NCI-H2029 treated with DMSO at 0.1 percent for 48 hours (cell line): ENCODE measurements at places on chromosomes 6 and 20.

DNA sequence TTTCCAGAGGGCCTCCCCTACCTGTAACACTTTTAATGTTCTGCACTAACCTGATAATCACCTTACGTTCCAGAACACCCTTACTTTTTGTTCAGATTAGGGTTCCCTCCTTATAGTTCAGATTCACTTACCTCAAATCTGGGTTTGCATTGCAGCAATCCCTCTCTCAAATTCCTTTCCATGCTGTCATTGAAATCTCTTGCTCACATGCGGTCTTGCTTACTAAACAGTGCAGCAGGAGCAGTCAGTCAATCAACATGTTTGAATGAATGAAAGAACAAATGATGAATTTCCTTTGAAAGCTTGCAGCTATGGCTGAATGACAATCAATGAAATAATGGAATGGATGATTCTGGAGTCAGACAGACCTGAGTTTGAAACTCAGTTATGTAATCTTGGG lies 200.1 kb downstream of the HIVEP2 start:
- DNase-seq: no peak

- no peak for DNase-seq
These were observed 11.5 kb upstream of the MUC22 start for GRCh38 chr6:30998785-30999184.

GRCh38 chr20:24704899-24705298 lies 235.5 kb downstream of the SYNDIG1 start:
- no peak for DNase-seq

- DNase-seq: no peak
These were observed 49.4 kb downstream of the PDSS2 start for GRCh38 chr6:107409942-107410341.

GRCh38 chr6:8082954-8083858 lies 19.0 kb upstream of the BLOC1S5 start:
- peak; percentile 66 for DNase-seq

GRCh38 chr6:24194978-24195700 lies 69.1 kb downstream of the NRSN1 start:
- no peak for DNase-seq

GRCh38 chr20:58895448-58896180 lies 43.1 kb downstream of the GNAS start:
- DNase-seq: no peak

DNA sequence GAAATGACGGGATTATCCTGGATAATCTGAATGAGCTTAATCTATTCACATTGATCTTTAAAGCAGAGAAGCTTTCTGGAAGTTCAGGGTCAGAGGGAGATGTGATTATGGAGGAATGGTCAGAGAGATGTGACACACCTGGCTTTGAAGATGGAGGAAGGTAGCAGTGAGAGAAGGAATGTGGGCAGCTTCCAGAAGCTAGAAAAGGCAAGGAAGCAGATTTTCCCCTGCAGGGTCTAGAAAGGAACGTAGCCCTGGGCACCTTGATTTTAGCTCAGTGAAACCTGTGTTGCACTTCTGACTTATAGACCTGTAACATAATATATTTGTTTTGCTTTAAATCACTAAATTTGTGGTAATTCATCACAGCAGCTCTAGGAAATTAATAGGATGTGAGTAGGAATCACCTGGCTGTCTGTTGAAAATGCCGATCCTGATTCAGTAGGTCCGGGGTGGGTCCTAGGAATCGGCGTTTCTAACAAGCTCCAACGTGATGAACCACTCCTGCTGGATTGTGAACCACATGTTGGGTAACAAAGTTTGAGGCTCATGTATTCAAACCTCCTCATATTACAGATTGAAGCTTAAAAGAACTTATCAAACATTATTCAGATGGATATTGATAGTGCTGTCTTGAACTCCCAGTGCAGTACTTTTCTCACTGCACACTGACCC lies 157.0 kb downstream of the GJA1 start:
- DNase-seq: no peak

GRCh38 chr6:39476670-39477069 lies 154.2 kb upstream of the KCNK16 start:
- DNase-seq: no peak

DNA sequence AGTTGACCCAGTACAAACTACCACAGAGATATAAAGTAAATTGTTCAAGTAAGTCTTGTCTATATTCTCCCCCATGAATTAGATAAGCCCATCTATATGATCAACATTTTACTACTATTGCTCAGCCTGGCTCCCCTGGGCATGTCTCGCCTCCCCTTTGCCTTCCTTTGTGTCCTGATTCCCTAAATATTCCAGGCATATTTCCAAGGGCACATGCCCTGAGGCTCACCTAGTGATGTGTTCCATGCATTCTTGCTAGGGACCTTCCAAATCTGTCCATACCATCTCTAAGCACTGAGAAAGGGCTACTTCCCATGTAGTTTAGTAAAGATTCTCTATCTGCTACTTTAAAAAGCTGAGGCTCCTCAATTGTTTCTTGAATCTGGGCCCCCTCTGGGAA lies 309.5 kb upstream of the PRND start:
- DNase-seq: no peak

DNA sequence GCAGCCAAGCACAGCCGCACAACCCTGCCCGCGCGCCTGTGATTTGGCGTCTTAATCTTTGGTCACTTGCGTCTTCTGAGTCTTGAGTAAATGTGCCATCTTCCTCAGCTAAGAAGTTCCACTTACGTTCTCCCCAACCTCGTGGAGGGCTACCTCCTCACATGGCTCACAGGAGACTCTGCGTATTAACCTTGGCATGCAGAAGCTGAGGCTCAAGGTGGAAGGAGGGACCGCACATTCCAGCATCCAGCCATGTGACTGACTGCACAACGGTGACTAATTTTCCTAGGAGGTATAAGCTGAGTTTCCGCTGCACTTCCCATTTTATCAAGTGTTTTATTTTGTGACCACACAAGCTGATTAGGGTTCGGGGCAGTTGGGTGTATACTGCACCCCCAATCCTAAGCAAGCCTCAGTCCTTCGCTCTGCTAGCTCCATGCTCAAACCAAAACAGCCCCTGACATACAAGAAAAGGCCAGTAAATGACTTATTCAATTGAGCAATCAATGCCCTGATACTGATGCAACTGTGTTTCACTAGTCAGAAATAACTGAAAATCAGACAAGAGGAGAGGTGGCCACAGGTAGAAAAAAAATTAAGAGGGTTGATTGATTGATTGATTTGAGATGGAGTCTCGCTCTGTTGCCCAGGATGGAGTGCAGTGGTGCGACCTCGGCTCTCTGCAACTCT lies 7.0 kb downstream of the BEND3 start:
- no peak for DNase-seq

GRCh38 chr20:56412949-56413348 lies 889 bp downstream of the CASS4 start:
- DNase-seq: no peak

DNA sequence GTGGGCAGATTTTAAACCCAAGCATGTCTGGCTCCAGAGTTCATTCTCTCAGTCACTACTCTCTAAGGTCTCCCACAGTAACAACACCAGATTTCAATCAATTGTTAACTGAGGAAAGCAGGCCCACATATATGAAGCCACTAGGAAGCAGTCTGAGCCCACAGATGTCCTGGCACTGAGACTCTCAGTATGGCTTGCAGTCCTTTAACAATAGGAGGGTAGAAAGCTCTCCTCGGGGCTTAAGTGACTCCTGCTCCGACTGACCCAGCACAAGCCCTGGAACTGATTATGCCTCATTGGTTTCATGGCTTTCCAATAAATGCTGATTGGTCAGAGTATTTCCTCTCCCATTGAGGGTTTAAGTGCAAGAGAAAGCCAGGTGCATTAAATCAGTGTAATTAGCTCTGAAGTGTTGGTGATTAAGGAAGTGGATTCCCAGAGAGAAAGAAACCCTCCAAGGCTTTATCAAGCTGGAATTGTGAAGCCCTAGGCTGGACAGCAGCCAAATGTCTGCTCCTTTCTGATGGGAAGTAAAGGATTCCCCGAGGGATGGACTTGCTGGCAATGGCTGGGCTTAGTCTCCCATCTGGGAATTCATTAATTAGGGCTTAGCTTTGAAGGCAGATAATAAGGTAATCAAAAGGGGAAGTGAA lies 76.6 kb upstream of the PROKR2 start:
- peak; percentile 92 for DNase-seq

DNA sequence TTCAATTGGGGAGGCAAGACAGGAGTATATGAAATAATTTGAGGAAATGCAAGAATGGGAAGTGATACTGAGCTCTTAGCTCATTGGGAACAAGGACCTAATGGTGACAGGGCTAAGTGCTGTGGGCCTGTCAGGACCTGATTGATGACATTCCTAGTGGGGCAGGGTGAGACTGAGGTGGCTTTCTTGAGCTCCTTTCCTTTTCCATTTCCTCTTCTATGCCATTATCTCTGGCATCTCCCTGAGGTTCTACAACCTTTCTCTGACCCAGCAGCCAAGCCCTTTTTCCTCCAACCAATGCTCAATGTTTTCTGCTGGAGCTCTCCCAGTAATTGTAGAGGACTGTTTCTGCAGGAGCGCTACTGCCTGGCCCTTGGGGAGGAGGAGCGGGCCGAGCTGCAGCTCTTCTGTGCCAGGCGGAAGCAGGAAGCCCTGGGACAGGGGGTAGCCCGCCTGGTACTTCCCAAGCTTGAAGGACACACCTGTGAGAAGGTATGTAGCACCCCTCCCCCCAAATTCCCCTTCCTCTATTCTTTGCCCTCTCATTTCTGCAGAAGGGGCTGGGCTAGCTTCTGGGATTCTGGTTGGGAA lies 2.8 kb upstream of the TOMM6 start:
- no peak for DNase-seq

- no peak for DNase-seq
These were observed 390.5 kb upstream of the CNR1 start for GRCh38 chr6:88556663-88557062.

GRCh38 chr20:5512694-5513093 lies 195.9 kb upstream of the PROKR2 start:
- no peak for DNase-seq

DNA sequence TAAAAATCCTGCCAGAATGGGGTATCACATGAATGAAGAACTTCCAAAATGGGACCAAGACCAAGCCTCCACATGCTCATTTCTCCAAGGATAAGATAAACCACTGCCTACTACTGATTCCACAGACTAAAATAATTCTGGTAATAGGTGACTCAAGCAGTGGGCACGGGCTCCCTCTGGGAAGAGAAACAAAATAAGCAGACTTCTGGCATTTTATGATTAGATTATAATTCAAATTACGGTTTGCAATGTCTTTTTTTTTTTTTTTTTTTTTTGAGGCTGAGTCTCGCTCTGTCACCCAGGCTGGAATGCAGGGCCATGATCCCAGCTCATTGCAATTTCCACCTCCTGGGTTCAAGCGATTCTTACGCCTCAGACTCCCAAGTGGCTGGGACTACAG lies 16.0 kb downstream of the UQCC1 start:
- no peak for DNase-seq

DNA sequence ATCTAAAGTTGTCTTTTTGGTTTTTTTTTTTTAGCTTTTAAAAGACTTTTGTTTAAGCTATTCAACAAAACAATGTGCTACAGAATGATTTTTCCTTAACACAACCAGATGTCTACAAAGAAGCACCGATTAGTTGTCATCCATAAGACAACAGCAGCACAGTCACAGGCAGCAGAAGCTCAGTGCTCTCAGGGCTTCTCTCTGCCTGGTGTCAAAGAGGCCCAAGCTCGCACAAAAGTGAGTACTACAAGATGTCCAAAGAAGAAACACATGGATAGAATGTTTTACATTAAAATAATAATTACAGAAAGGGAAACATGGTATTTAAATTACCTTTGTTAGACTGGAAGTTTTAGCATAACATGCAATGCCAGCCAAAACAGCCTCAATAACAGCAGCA lies 81.6 kb downstream of the DNAAF9 start:
- no peak for DNase-seq

DNA sequence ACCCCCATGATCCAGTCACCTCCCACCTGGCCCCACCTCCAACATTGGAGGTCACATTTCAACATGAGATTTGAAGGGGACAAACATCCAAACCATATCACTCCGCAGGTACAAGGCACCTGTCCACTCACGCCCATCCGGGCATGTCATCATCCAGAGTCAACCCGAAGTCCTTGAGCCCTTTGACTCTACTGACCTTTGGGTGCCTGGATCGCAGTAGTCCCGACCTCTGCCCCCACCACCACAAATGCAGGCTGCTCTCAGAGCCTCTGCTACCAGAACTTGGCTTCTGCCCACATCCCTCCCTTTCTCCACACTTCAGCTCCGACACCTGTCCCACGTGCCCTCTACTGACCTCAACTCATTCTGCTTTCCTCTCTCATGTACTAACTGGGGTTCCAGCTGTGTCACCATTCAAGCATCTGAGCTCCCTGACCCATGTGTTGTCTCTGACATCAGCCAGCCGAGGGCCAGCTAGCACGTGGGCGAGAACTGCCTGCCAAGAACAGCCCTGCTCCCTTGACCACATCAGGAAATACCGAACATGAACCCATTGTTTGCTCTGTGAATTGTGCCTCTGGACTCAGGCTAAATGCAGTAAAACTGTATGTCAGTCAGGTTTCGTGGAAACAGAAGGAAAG lies 498.3 kb upstream of the SULF2 start:
- peak; percentile 78 for DNase-seq

- DNase-seq: no peak
These were observed 13.9 kb downstream of the PI16 start for GRCh38 chr6:36968266-36968977.

GRCh38 chr6:27772261-27773001 lies 139.8 kb downstream of the OR2B2 start:
- DNase-seq: peak; percentile 48

DNA sequence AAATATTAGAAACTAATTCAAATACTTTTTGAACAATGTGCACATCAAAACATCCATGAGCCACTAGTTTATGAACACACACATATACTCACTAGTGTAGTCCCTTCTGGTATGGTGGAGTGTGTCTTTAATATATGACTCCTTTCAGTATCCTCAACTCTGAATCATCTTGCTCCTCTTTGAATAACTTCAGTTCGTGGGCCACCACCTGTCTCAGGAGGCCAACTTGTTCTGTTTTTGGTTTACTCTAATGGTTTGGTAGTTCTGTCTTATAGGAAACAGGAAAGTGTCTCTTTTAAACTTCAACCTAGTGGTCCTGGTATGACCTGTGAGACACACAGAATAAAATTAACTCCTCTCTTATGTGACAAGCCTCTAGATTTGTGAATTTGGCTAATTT lies 55.6 kb downstream of the ZNF292 start:
- no peak for DNase-seq

- no peak for DNase-seq
These were observed 17.0 kb upstream of the MEP1A start for GRCh38 chr6:46776070-46776712.

DNA sequence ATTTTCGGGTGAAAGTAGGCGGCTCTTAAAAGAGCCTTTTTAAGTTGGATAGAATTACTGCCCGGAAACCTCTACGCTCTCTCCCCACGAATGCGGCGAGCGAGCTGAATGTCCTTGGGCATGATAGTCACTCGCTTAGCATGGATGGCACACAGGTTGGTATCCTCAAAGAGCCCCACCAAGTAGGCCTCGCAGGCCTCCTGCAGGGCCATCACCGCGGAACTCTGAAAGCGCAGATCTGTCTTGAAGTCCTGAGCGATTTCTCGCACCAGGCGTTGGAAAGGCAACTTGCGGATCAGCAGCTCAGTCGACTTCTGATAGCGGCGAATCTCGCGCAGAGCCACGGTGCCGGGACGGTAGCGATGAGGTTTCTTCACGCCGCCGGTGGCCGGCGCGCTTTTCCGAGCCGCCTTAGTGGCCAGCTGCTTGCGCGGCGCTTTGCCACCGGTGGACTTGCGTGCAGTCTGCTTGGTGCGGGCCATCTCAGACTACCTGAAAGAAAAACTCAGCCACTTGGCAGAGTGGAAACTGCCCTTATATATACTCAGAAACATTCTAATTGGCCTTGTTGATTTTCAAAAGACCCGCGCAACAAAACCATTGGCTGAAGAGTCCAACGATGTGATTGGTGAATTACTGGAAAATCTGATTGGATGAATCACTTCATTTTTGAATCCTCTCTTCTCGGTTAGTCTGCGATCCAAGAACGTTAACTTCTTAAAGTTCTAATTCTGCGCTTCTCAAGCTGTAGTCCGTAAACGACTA lies 93.9 kb upstream of the BTN3A2 start:
- peak; percentile 96 for DNase-seq
